ENCODE measurements at places on chromosomes 2 and 18. TPM values are rescaled to one million over a fixed set of nuclear protein-coding genes. Genes with fewer than 3 reads are reported as not detected.

LYG1 gene
- total RNA-seq = 1.5 TPM

RIT2 gene
- total RNA-seq = not detected

LIMS3 gene
- total RNA-seq = 1.3 TPM

C2orf72 gene
- 1.4 TPM for total RNA-seq

SP140 gene
- total RNA-seq = 102 TPM

XIRP2 gene
- total RNA-seq = not detected

DNAJC27 gene
- 7.4 TPM for total RNA-seq

- H3K27ac ChIP-seq = no peak overlapping the region
- no peak overlapping the region for H3K4me3 ChIP-seq
- H3K27me3 ChIP-seq = peaks cover 30% of the 10 kb centered on the region
- H3K36me3 ChIP-seq = no peaks in the 10 kb centered on the region
- no peak for DNase-seq
Measured at GRCh38 chr2:149076863-149077412, 38.4 kb downstream of the LYPD6B start.

DNA sequence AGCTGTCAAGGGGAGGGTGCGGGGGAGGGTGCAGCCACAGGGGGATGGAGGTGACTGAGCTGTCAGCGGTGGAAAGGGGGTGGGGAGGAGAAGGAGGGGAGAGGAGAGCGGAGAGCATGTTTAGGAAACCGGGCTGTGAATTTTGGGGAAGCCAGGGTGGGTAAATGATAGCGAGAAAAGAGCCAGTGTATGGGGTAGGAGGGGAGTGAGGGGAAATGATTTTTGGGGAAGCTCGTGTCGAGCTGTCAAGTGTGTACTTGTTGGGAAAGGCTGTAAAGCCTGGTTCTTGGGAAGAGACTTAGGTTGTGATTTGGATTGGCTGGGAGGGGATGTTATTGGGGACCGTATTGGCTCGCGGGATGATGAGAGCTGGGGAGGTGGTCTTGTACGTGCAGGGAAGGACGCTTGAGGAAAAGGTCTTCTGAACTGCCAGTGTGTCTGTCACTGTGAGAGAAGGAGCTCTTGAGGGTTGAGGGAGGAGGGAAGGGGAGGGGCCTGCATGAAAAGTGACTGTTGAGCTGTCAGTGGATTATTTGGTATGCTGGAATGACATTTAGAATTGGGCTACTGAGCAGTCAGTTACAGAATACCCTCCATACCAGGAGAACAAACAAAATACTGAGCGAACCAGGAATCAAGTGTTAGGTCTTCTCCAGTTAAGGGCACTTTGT lies 1.0 kb downstream of the UBR3 start:
- peak overlapping the region; percentile 91 for H3K4me3 ChIP-seq
- H3K36me3 ChIP-seq = peaks cover 3% of the 10 kb centered on the region
- H3K27me3 ChIP-seq = no peaks in the 10 kb centered on the region
- peak overlapping the region; percentile 88 for H3K27ac ChIP-seq

- H3K36me3 ChIP-seq = peaks cover 37% of the 10 kb centered on the region
- no peak overlapping the region for H3K4me3 ChIP-seq
- no peaks in the 10 kb centered on the region for H3K4me1 ChIP-seq
Measured at GRCh38 chr18:63342206-63342605, 22.6 kb upstream of the BCL2 start.

- H3K4me3 ChIP-seq = no peak overlapping the region
- DNase-seq = no peak
- no peaks in the 10 kb centered on the region for H3K36me3 ChIP-seq
Measured at GRCh38 chr2:80311304-80311703, 6.8 kb upstream of the LRRTM1 start.

DNA sequence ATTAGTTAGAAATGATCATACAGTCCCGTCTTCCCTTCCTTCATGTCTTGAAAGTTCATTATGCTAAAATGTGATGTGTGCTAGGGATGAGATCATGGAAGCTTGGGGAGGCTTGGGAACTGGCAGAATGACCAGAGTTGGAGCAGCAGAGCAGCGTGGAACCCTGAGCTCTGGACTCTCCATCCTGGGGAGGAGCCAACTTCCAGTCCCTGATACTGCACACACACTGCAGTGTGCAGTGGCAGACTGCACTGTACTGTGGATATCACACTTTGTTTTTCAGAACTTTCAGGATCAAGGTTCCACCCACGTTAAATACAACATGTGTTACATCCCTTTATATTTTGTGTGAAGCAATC lies 27.3 kb upstream of the GREB1 start:
- no peaks in the 10 kb centered on the region for H3K36me3 ChIP-seq
- no peak overlapping the region for H3K4me3 ChIP-seq
- peaks cover 14% of the 10 kb centered on the region for H3K27me3 ChIP-seq
- no peak for DNase-seq
- no peaks in the 10 kb centered on the region for H3K4me1 ChIP-seq
- no peak overlapping the region for H3K27ac ChIP-seq

- no peaks in the 10 kb centered on the region for H3K36me3 ChIP-seq
- no peaks in the 10 kb centered on the region for H3K4me1 ChIP-seq
Measured at GRCh38 chr2:159140070-159140769, 146.3 kb downstream of the WDSUB1 start.

DNA sequence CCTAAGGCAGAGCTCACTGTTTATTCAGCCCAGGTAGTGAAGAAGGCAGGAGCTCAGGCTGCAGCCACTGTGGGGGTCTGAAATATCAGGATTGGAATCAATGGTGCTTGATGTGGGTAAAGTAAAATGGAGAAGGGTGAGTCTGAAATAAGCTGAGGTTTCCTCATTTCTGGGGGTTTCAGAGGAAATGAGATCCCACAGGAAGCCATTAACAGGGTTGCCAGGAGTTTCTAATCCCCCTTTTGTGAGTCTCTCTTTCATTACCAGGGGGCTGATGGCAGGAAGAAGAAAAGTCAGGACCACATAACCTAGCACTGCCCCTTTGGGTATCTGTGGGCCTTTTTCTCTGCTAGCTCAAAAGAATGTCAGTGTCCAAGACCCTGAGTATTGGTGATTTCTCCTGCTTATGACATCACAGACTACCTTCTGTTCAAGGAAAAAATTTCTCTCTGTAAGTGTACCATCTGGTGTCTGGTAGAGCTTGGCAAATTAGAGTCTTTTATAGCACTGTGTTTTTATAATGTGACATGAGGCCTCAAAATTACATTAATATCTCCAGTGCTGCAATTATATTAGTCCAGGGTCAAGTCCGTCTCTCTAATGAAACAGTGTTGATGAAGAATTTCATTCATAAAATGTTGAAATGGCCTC lies 56.0 kb downstream of the LBH start:
- H3K36me3 ChIP-seq = no peaks in the 10 kb centered on the region
- no peak for DNase-seq
- peaks cover 27% of the 10 kb centered on the region for H3K4me1 ChIP-seq
- no peak overlapping the region for H3K27ac ChIP-seq
- H3K4me3 ChIP-seq = peak overlapping the region; percentile 36

DNA sequence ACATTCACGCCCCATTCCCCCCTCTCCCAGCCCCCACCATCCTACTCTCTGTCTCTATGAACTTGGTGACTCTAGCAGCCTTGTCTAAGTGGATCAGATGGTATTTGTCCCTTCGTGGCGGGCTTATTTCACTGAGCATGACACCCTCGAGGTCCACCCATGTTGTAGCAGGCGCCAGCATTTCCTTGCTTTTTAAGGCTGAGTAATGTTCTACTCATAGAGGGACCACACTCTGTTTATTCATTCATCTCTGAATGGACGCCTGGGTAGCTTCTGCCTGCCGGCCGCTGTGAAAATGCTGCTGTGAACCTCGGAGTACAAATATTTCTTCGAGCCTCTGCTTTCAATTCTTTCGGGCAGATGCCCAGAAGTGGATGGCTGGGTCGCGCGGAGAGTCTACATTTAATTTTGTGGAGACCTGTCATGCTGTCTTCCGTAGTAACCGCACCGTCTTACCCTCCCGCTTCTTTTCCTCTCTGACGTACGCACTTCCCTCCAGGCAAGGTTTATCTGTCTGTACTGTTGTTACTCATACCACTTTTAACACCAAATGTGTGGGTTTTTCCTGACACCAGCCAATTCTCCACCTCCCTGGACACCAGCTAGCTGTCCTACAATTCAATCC lies 5.6 kb downstream of the CROCC2 start:
- H3K36me3 ChIP-seq = no peaks in the 10 kb centered on the region
- H3K4me1 ChIP-seq = no peaks in the 10 kb centered on the region
- H3K27me3 ChIP-seq = peaks cover 19% of the 10 kb centered on the region
- H3K4me3 ChIP-seq = no peak overlapping the region
- no peak overlapping the region for H3K27ac ChIP-seq

GRCh38 chr2:168375195-168375798 lies 80.8 kb upstream of the CERS6 start:
- peaks cover 10% of the 10 kb centered on the region for H3K4me1 ChIP-seq
- H3K27ac ChIP-seq = no peak overlapping the region
- H3K27me3 ChIP-seq = no peaks in the 10 kb centered on the region
- DNase-seq = no peak
- no peak overlapping the region for H3K4me3 ChIP-seq

DNA sequence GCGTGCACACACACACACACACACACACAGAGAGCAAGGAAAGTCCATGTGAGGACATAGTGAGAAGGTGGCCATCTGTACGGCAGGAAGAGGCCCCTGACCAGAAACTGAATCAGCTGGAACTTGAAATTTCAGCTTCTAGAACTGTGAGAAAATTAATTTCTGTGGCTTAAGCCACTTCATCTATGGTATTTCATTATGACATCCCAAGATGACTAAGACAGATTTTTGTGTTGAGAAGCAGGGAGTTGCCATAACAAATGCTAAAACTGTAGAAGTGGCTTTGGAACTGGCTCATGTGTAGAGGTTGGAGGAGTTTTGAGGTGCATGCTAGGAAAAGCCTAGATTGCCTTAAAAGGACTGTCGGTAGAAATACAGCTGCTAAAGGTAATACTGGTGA lies 63.4 kb upstream of the ZBTB7C start:
- H3K4me1 ChIP-seq = peaks cover 5% of the 10 kb centered on the region
- no peaks in the 10 kb centered on the region for H3K36me3 ChIP-seq
- H3K27ac ChIP-seq = no peak overlapping the region
- no peak overlapping the region for H3K4me3 ChIP-seq
- peaks cover 54% of the 10 kb centered on the region for H3K27me3 ChIP-seq

DNA sequence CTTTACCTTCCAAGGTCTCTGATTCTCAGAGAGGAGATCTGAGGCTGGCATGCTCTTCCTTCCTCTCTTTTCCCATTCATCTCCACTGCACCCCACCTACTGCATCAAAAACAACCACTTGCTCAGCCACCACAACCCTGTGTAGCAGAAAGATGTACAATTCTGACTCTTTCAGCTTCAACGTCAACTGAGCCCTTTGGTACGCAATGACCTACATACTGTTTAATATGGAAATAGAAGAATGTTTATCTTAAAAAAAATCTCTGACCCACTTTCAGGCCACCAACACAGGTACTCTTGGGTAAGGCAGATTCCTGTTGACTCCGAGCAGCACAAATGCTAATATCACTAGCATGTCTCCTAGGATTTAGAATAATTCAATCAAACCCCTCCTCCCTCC lies 76.2 kb upstream of the AFF3 start:
- no peak for DNase-seq
- no peaks in the 10 kb centered on the region for H3K4me1 ChIP-seq
- H3K4me3 ChIP-seq = no peak overlapping the region
- no peak overlapping the region for H3K27ac ChIP-seq
- no peaks in the 10 kb centered on the region for H3K36me3 ChIP-seq
- H3K27me3 ChIP-seq = peaks cover 14% of the 10 kb centered on the region

DNA sequence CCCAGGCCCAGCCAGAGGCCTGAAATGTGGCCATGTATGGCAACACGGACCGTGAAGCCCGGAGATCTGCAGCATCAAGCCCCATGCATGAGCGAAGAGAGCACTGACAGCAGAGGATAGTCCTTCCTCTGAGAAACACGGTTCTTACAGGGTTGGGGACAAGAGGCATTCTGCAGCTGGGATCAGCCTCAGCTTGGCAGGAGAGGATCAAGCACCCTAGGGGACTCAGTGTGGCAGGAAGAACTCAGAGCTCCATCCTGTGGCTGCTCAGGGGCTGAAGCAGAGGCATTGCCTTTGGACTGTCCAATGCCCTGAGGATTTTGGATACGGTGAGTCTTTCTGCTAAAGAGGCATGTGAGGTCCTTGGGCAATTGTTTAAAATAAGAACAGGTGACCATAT lies 368.7 kb downstream of the ZNF516 start:
- H3K4me3 ChIP-seq = no peak overlapping the region
- DNase-seq = no peak
- peaks cover 3% of the 10 kb centered on the region for H3K4me1 ChIP-seq
- no peak overlapping the region for H3K27ac ChIP-seq
- no peaks in the 10 kb centered on the region for H3K36me3 ChIP-seq

DNA sequence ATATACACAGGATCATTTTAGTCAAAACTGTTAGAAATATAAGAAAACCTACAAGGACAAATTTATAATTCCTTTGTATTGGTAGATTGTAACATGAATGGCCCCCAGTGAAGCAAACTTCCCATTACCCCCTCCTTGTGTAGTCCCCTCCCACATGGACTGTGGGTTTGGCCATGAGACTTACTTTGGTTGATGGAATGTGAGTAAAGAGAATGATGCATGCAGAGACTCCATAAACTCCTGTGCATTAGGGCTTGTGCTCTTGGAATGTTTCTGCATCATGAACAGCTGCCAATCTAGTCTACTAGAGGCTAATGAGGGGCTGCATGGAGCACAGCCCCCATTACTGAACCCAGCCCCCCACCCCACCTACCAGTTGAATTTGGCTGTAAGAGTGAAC lies 8.3 kb upstream of the TGFA start:
- no peak overlapping the region for H3K4me3 ChIP-seq
- no peaks in the 10 kb centered on the region for H3K36me3 ChIP-seq
- H3K4me1 ChIP-seq = no peaks in the 10 kb centered on the region

- no peaks in the 10 kb centered on the region for H3K36me3 ChIP-seq
- no peak overlapping the region for H3K27ac ChIP-seq
- no peak overlapping the region for H3K4me3 ChIP-seq
- peaks cover 8% of the 10 kb centered on the region for H3K4me1 ChIP-seq
- no peaks in the 10 kb centered on the region for H3K27me3 ChIP-seq
- no peak for DNase-seq
Measured at GRCh38 chr2:1253629-1254028, 159.6 kb upstream of the TPO start.

- no peak for DNase-seq
- no peaks in the 10 kb centered on the region for H3K27me3 ChIP-seq
- H3K4me1 ChIP-seq = no peaks in the 10 kb centered on the region
- H3K36me3 ChIP-seq = no peaks in the 10 kb centered on the region
- H3K4me3 ChIP-seq = no peak overlapping the region
- H3K27ac ChIP-seq = no peak overlapping the region
Measured at GRCh38 chr2:40281021-40281940, 170.6 kb downstream of the SLC8A1 start.

DNA sequence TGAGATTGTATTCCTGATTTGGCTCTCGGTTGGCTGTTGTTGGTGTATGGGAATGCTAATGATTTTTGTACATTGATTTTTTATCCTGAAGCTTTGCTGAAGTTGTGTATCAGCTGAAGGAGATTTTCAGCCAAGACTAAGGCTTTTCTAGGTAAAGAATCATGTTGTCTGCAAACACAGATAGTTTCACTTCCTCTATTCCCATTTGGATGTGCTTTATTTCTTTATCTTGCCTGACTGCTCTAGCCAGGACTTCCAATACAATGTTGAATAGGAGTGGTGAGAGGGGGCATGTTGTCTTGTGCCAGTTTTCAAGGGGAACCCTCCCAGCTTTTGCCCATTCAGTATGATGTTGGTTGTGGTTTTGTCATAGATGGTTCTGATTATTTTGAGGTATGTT lies 90.4 kb downstream of the CYP26B1 start:
- H3K4me1 ChIP-seq = no peaks in the 10 kb centered on the region
- H3K36me3 ChIP-seq = no peaks in the 10 kb centered on the region
- H3K27ac ChIP-seq = no peak overlapping the region
- DNase-seq = no peak

- no peaks in the 10 kb centered on the region for H3K36me3 ChIP-seq
- peaks cover 8% of the 10 kb centered on the region for H3K27me3 ChIP-seq
- H3K4me3 ChIP-seq = no peak overlapping the region
- H3K27ac ChIP-seq = no peak overlapping the region
Measured at GRCh38 chr2:12051831-12052230, 305.4 kb downstream of the LPIN1 start.
